Endothelial cell of umbilical vein (primary cell): ENCODE measurements at places on chromosomes 1 and 21. TPM values are rescaled to one million over a fixed set of nuclear protein-coding genes. Genes with fewer than 3 reads are reported as not detected.

- no peak overlapping the region for H3K4me3 ChIP-seq
- peaks cover 36% of the 10 kb centered on the region for H3K27me3 ChIP-seq
- peak; percentile 47 for DNase-seq
Measured at GRCh38 chr1:156625436-156626078, 6.3 kb downstream of the HAPLN2 start.

- H3K27me3 ChIP-seq: no peaks in the 10 kb centered on the region
- H3K4me3 ChIP-seq: no peak overlapping the region
- no peaks in the 10 kb centered on the region for H3K4me1 ChIP-seq
- no peaks in the 10 kb centered on the region for H3K36me3 ChIP-seq
- H3K27ac ChIP-seq: no peak overlapping the region
Measured at GRCh38 chr1:5369223-5369622, 623.0 kb downstream of the NPHP4 start.

XCL1 gene
- total RNA-seq: not detected in 2 replicates

DNA sequence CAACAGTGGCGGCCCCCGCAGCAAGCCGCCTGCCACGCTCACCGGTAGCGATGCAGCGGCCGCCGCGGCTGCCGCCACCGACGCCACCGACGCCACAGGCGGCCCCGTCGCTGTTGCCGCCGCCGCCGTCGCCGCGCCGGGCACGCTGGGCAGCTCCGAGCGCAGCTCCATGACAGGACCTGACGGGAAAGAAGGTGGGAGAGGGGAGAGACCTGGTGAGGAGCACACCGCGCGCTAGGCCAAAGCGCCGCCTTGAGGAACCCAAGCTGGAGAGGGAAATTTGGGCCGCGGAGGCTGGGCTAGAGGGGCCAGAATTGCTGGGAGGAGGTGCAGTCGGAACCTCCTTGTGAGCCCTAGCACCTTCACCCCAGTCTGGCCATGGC, 1.9 kb downstream of the DMRTA2 start:
- H3K27me3 ChIP-seq: peaks cover 100% of the 10 kb centered on the region
- peaks cover 3% of the 10 kb centered on the region for H3K4me1 ChIP-seq
- no peak overlapping the region for H3K27ac ChIP-seq
- no peak overlapping the region for H3K4me3 ChIP-seq
- H3K36me3 ChIP-seq: no peaks in the 10 kb centered on the region

ODF2L gene
- total RNA-seq: 74.7 and 86.3 TPM in 2 replicates

MCOLN2 gene
- not detected in 2 replicates for total RNA-seq

- H3K4me3 ChIP-seq: no peak overlapping the region
- peaks cover 38% of the 10 kb centered on the region for H3K4me1 ChIP-seq
- H3K27ac ChIP-seq: peak overlapping the region; percentile 76
- H3K27me3 ChIP-seq: no peaks in the 10 kb centered on the region
- DNase-seq: no peak
Measured at GRCh38 chr1:101175466-101175865, 61.4 kb upstream of the S1PR1 start.
